ENCODE measurements at places on chromosomes 11 and 22.

- no peak for DNase-seq
Measured at GRCh38 chr22:50361222-50361621, 18.1 kb downstream of the PPP6R2 start.

- no peak for DNase-seq
Measured at GRCh38 chr22:25757686-25758085, 15.7 kb downstream of the MYO18B start.

DNA sequence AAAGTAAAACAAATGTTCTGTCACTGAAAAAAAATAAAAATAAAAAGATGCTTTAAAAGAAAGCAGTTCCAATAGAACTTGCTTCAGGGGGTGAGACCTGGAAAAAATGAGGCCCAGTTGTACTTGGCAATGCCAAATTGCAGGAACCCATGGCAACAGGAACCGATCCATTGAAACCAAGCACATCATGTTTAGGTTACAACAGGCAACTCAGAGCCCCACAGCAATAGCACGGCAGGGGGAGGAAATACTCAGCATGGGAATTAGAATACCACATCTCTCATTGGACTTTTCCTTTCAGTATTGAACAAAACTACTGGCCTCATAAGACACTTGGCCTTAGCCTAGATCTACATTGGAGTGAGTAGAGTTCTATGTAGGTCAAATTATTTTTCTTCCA, 84.3 kb downstream of the MSANTD4 start:
- no peak for DNase-seq

- DNase-seq: peak; percentile 43
Measured at GRCh38 chr11:36490026-36490806, 19.9 kb downstream of the TRAF6 start.

- peak; percentile 71 for DNase-seq
Measured at GRCh38 chr22:29524442-29525191, 28.9 kb downstream of the THOC5 start.
